GM04503 (cell line): ENCODE measurements at places on chromosomes 2 and 18.
A peak's percentile ranks its signal among the peaks of the same experiment; 100 is the strongest.

DNA sequence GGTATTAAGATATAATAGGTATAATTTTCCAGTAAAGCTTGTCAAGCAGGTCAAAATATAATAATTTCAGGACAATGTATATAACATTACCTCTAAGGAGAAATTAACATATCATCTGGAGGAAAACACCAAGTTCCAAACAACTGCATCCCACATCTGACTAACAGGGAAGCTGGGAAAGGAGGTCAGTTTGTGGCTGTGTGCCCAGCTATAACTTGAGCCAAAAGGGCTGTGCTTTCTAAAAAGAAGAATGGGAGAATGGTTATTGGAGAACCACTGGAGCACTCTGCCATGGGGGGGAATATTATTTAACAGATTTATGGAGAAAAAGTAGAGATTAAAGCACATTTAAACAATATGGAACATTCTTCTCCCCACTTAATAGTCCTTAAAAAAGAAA lies 390.6 kb upstream of the PKDCC start:
- DNase-seq, result no peak

DNA sequence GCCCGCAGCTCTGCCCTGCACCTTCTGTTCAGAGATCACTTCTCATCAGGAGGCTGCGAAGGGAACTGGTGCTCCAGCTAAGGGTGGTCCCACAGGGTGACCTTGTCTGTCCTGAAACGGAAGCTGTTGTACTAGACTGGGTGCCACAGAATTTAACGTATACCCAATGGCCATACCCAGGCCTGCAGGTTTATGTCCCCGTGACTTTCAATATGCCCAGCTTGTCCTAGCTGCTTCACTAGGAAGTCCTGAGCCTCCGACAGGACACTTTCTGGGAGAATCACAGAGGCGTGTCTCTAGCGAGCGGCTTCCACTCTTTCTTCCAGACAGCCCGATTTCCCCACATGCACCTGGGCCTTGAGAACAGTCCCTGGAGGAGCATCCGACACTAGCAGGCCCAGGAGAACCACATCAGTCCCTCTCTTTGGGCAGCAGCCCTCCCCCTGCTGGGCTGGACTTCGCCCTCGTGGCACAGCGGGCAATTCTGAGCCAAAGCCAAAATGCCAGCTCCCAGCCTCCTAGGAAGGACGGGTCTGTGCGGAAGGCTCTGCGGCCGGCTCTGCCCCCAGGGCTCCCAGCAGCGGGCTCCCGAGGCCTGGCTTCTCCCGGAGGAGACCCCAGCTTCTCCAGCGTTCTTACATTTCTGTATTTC lies 91.9 kb upstream of the OTOS start:
- DNase-seq, result no peak

DNA sequence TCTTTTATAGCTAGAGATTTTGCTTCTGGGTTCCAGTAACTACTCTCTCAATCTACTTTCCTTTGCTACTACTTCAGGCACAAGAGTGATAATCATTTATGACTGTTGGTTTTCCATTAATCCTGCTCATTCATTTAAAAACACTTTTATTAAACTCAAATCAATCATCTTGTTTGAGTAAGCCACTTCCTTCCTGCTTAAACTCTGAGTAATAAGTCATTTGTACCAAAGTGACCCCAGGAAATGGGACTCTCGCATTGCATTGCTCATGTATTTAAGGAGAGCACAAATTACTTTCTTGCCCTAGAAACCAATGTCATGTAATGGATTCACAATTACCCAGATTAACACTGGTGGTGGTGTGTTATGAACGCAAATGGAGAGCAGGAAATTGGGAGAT lies 270.7 kb upstream of the HNMT start:
- no peak for DNase-seq

- no peak for DNase-seq
These were observed 292.9 kb downstream of the STK39 start for GRCh38 chr2:167954495-167954894.

DNA sequence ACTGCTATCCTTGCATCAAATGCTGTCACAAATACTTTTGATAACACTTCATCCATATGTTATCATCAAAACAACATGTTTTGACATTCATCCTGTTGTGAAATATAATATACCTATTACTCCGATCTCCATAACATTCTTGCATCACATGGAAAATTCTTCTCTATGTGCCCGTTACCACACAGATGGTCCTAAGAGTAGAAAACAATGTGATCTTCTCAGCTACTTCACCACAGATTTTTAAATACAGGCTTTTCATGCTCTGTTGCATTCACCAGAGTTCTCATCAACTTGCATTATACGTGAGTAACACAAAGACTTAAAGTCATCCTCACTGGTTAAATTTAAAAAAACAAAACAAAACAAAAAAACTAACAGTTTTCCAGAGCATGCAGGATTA lies 1603.3 kb upstream of the ZEB2 start:
- DNase-seq, result no peak

DNA sequence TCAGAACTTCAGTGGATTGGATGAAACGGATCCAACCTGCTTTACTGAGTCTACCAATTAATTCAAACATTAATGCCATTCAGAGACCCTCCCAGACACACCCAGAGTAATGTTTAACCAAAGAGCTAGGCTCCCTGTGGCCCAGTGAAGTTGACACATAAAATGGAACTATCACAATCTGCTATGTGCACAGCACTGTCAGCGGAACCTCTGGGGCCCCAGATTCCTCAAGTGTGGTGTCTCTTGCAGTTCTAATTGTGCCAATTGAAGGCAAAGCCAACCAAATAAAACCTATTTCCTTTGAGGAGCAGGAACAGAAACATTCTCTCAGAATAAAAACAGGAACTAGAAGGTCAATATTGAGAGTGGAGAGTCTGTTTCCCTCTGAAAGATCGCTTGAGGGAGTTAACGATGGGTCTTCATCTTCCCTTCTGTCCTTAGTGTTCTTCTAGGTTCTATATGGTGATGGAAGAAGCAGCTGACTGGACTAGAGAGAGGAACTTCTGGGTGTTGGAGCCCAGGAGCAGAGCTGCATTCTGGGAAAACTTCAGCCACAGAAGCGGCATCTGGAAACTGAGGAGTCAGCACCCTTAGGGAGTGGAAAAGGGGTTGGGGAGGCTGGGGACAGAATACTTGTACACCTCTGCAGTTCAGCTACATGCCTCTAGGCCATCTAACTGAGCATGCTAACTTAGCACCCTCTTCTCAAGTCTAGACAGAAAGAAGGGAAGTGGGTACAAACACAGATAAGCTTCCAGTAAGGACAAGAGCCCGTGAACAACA lies 174.4 kb upstream of the FBXO11 start:
- no peak for DNase-seq

- DNase-seq, result no peak
These were observed 4.6 kb downstream of the CHRNG start for GRCh38 chr2:232543928-232544631.

GRCh38 chr2:168180914-168181313 lies 66.5 kb downstream of the STK39 start:
- no peak for DNase-seq

DNA sequence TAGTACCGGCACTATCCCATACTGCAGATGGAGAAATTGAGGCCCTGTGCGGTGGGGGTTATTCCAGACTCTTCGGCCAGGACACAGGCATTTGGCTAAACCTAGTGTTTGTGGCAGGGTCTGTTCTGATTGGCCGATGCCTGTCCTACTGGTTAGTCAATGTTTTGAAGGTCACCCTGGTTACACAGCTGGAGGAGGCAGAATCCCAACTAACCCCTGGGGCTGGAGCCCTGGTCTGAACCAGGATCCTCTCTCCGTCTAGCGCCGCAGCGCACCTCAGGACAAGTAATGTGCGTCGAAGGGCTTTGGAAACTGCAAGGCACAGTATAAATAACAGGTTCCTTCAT lies 19.4 kb downstream of the TEX44 start:
- DNase-seq, result peak; percentile 65
